Caco-2 (cell line): ENCODE measurements at places on chromosomes 2 and 18. TPM values are rescaled to one million over a fixed set of nuclear protein-coding genes. Genes with fewer than 3 reads are reported as not detected.

Gene SPATA3
- total RNA-seq, result not detected in 2 replicates

GRCh38 chr18:12376034-12376753 is 833 bp downstream of the AFG3L2 start:
- DNase-seq, result peak; percentile 50
- no peaks in the 10 kb centered on the region for H3K27me3 ChIP-seq
- peaks cover 11% of the 10 kb centered on the region; the same call in 1 of the 2 replicates for H3K4me1 ChIP-seq
- H3K36me3 ChIP-seq, result no peaks in the 10 kb centered on the region
- peak overlapping the region; percentile 90 for H3K27ac ChIP-seq
- peak overlapping the region; percentile 92 for H3K4me3 ChIP-seq

DNA sequence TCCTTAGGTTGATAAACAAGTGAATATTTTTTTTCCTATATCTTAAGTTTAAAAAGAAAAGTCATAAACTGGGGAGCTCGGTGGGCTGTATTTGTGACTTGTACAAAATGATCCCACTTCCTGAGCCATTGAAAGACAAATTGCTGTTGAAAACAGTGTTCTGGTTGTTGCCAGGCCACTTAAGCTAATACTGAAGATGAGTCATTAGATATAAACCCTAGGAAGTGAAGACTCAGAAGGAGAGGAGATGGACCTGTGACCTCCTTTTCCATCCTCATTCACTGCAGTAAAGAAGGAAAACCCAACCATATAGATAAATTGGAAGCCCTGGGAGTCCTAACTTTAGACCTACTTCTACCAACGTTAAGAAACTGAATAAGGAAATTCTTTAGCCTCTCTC is 46.2 kb upstream of the SERPINE2 start:
- no peak overlapping the region for H3K27ac ChIP-seq
- no peaks in the 10 kb centered on the region; the same call in 1 of the 2 replicates for H3K27me3 ChIP-seq
- H3K36me3 ChIP-seq, result no peaks in the 10 kb centered on the region

Gene GDF7
- total RNA-seq, result 1.7 and 1.8 TPM in 2 replicates

DNA sequence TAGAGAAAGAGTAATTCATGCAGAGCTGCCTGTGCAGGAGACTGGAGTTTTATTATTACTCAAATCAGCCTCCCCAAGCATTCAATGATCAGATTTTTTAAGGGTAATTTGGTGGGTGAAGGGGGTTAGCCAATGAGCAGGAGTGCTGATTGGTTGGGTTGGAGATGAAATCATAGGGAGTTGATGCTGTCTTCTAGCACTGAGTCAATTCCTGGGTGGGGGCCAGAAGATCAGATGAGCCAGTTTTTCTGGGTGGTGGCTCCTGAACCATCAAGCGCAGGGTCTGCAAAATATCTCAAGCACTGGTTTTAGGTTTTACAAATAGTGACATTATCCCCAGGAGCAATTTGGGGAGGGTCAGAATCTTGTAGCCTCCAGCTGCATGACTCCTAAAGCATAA is 312.8 kb upstream of the THSD7B start:
- no peaks in the 10 kb centered on the region for H3K36me3 ChIP-seq
- H3K27ac ChIP-seq, result no peak overlapping the region
- no peak for DNase-seq
- H3K4me1 ChIP-seq, result no peaks in the 10 kb centered on the region
